AG10803 (cell line): ENCODE measurements at places on chromosomes 6 and 20.

DNA sequence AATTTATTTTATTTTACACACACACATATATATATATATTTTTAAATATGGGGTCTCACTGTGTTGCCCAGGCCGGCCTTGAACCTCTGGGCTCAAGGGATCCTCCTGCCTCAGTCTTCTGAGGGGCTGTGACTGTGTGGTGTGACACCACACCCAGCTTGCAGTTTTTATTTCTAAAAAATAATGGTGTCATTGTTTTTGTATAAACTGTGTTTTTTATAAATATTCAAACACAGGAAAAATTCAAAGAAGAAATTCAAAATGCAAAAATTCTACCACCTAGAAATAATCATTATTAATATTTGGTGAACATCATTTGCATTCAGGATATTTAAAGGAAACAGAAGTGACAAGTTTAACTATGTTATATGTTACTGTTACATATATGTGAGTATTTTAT, 3.1 kb downstream of the CCDC28A start:
- DNase-seq, result no peak

DNA sequence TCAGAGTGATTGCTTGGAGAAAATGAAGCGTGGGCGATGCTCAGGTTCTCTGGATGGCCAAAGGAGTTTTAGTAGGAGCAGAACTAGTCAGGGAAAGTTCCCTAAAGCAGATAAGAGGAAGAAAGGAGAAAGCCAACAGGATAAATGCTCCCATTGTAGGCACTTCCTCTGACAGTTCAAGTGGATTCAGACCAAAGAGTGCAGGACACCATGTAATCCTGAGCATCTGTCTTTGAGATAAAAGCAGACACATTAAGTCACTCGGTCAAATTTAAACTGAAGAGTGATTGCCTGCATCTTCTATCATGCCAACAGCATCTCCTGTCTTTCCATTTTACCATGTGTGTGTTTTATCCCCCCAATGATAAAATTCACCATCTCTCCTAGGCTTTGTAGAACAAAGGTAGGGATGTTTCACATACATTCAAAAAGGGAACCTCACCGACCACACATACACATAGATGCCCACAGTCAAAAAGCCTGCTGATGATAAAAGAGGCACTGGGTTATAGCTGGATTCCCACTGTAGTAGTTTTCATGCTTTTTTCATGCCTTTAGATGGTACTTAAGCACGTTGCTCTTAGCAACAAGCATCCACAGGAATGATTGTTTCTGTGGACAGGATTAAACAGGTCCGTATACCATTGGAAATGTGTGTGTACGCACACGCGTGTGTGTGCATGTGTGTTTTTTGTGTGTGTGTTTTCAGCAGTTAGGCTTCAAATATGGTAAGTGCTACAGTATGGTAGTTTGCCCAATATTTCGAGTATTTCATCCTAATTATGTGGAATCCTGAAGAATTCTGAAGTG, 7.0 kb downstream of the GRIK2 start:
- no peak for DNase-seq

DNA sequence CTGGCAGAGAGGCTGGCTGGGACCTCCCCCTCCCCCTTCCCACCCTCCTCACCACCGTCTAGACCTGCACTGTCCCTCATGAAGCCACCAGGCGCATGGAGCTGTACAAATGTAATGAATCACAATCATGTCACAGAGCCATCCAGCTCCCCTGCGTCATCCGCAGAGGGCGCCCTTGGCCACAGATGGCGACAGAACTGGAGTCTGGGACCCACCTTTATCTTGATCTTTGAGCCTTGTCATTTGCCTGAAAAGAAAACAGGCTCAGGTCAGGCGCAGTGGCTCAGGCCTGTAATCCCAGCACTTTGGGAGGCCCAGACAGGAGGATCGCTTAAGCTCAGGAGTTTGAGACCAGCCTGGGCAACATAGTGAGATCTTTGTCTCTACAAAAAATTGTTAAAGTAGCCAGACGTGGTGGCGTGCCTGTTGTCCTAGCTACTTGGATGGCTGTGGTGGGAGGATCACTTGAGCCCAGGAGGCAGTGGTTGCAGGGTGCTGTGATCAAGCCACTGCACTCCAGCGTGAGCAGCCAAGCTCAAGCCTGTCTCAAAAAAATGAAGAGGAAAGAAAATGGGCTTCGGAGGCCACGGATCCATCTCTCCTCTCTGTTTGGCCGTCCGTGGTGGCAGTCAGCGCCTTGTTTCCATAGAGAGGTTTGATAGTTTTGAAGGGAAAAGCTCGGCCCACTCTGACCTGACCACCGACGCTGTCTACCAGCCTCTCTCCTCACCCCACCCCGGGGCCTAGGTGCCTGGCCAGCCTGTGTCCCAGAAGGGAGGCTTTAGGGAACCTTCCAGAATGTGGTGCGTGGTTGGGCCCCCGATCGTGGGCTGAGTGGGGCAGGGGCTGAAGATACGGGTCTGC, 6.2 kb downstream of the COL9A3 start:
- DNase-seq, result no peak

GRCh38 chr6:95576998-95577303, 384 bp upstream of the MANEA start:
- no peak for DNase-seq

DNA sequence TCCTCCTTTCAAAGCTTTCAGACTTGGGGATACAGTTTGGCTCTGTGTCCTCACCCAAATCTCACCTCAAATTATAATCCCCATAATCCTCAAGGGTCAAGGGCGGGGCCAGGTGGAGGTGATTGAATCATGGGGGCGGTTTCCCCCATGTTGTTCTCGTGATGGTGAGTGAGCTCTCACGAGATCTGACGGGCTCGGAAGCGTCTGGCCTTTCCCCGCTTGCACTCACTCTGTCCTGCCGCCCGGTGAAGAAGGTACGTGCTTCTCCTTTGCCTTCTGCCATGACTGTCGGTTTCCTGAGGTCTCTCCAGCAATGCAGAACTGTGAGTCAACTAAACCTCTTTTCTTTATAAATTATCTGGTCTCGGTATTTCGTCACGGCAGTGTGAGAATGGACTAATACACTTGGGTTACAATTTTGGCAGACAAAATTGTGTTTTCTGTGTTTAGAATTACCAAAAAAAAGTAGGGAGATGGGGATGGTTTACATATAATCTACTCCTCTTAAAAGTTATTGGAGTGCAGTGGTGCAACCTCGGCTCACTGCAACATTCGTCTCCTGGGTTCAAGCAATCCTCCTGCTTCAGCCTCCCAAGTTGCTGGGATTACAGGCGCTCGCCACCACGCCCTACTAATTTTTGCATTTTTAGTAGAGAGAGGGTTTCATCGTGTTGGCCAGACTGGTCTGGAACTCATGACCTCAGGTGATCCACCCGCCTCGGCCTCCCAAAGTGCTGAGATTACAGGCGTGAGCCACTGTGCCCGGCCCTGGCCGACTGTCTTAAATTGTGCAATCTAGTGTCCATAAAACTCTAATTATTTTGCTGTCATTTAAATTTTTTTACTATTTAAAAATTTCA, 33.6 kb upstream of the PXDC1 start:
- no peak for DNase-seq
